DMS79 treated with DMSO at 0.1 percent for 48 hours (cell line): ENCODE measurements at places on chromosomes 3 and 15.

- DNase-seq: no peak
Measured at GRCh38 chr15:72982714-72983113, 69.5 kb upstream of the NEO1 start.

GRCh38 chr3:112649478-112649735 lies 8.5 kb upstream of the CCDC80 start:
- DNase-seq: no peak

DNA sequence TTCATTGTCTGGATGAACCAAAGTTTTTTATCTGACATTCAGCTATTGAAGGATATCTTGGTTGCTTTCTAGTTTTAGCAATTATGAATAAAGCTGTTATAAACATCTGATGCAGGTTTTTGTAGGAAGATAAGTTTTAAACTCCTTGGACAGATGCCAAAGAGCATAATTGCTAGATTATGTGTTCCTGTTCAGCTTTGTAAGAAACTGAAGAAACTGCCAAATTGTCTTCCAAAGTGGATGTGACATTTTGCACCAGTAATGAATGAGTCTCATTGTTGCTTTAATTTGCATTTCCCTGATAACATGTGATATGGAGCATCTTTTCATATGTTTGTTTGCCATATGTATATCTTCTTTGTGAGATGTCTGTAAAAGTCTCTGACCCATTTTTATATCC lies 239.9 kb upstream of the TTC14 start:
- DNase-seq: no peak

DNA sequence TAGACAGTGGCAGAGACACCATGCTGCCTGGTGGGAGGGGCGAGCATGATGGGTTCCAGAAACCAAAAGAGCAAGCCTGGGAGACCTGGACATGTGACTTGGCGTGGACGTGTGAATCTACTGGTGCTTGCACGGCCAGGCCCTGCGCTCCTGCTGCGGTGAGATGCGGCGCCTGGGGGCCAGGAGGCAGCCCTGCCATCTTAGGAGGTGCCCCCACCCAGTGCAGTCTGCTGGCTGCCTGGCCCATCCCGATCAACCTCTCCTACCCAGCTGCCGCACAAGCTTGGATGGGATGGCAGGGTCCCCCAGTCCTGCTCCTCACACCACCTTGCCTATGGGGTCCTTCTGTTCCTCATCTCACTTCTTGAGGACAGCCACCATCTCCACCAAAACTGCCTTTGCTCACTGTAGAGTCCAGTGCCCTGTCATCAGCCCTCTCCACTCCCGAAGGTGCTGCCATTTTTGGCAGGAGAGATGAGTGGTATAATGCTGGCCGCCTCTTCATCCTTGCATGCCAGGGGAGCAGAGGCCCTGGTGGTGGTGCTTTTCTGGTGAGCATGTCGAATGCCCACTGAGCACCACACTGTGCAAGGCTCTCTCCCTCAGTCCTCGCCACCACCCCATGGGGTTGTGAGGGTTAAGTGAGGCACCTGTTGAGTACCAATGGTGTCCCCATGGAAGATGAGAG lies 3.1 kb upstream of the ABTB1 start:
- no peak for DNase-seq

GRCh38 chr3:145359040-145359439 lies 801.9 kb downstream of the PLOD2 start:
- no peak for DNase-seq

- no peak for DNase-seq
Measured at GRCh38 chr3:61356685-61357084, 105.4 kb upstream of the FHIT start.

DNA sequence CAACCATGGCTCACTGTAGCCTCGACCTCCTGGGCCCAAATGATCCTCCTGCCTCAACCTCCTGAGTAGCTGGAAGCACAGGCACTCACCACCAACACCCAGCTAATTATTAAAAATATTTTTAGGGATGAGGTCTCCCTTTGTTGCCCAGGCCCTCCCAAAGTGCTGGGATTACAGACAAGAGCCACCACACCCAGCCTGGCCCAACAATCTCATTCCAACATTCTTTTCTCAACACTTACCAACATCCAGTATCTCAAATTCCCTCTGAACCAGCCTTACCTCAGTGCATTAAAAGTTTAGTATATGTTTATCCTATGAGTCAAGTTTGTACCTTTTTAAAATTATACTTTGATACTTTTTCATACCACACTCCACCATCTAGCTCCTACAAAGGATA lies 25.0 kb downstream of the ANXA2 start:
- no peak for DNase-seq
